ENCODE measurements at places on chromosomes 3 and 15.

GRCh38 chr3:68893600-68894239 lies 38.6 kb downstream of the TAFA4 start:
- no peak for DNase-seq

GRCh38 chr3:61734749-61735686 lies 173.6 kb downstream of the PTPRG start:
- no peak for DNase-seq

GRCh38 chr15:51561271-51561670 lies 61.3 kb downstream of the DMXL2 start:
- no peak for DNase-seq

DNA sequence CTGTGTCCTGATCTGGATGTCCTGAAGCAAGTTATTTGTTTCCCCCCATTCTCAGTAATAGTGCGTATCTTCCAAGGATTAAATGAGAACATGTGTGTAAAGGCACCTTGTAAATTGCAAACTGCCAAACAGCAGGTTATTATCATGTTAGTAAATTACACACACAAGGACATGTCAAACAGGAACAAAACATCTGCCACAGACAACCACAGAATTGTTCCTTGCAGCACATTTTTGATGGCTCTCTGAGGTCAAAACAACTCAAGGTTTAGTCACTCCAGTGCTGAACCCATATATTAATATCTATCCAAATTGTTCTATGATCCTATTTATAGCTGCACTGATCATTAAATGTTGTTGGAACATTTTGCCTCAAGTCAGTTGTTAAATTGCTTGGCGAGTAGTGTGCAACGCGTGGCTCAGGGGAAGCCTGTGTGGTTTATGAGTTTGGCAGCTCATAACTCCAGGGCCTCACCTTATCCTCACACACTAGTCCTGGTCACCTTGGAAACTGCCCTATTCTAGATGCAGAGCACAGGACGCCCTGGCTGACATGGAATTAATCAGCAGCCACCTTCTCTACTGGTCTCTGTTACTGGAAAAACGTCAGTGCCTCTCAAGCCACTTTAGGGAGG lies 46.3 kb upstream of the CDV3 start:
- DNase-seq, result no peak

DNA sequence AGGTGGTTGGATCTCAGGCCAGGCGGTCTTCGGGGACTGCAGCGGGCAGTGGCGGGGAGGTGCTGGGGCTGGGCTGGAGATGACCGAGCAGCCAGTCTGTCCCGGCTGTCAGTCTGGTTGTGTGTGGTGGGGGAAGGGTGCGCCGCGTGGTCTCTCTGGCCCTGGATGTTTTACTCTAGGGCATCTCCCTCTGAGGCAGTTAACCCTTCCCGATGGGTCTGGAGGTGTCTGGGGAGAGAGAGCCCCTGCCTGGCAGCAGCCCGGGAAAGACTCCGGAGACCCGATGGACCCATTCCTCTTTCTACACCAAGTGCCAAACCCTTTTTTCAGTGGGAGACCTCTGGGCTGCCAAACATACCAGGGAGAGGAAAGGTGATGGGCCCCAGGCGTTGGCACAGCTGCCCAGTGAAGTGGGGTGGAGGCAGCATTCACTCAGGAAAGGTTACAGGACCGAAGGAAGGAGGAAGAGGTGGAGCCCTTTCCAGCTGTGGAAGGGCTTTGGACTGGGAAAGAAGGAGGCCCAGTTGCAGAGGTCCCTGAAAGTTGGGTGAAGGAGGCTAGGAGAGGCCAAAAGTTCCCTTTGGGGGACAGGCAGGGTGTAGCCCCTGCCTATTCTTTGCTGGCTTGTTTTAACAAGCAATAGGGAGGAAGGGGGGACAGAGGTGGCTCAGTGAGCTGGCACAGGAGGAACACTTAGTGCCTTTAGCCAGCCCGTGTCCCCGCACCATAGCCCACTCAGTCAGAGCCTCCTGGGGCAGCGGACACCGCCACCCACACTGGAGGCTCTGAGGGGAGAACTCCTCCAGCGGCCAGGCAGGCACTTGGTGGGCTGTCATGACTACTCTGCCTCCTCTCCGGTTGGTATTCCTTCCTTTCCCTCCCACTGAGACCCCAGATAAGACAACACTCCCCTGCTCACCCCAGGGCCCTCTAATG lies 2.7 kb upstream of the BAHD1 start:
- DNase-seq, result no peak

GRCh38 chr3:176916777-176917176 lies 280.5 kb downstream of the TBL1XR1 start:
- DNase-seq, result no peak

DNA sequence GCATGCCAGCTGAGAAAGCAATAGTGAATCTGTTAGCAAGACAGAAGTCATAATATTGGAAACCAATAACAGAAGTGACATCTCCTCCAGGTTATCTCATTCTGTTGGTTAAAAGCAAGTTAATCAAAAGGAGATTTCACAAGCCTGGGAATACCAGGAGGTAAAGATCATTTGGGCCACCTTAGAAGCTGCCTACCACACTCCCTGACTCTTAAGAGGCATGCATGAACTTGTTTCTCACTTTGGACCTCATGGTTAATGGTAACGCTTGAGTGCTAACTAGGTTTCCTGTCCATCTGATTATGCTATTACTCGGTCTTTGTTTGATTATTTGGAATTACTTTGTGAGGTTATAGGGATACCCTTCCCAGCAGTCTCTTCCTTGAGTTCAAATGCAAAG lies 650.8 kb upstream of the SGO1 start:
- DNase-seq, result no peak

DNA sequence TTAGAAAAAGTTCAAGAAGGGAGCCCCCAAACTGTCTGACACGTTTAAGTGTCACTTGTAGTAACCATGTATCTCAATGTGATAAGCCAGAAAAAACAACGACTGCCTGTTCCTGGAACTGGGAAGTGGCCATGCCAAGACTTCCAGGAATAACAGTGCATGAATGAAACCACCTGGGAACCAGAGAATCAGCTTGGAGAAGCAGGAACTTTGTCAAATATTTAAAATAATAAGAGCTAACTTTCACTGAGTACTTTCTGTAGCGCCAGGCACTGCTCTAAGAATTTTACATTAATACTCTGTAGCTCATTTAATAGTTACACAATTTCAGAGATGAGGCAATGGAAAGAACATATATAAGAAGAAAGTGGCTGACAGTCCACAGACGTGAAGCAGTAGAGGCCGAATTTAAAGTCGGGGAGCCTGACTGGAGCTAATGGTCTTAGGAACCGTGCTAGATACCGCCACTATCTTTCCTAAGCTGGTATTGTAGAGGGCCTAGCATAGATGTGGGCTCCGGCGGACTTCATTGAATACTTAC lies 876 bp downstream of the PLSCR1 start:
- DNase-seq, result no peak

GRCh38 chr3:89586256-89586655 lies 478.8 kb downstream of the EPHA3 start:
- DNase-seq, result no peak

GRCh38 chr3:58560771-58561311 lies 16.4 kb downstream of the FAM107A start:
- no peak for DNase-seq

DNA sequence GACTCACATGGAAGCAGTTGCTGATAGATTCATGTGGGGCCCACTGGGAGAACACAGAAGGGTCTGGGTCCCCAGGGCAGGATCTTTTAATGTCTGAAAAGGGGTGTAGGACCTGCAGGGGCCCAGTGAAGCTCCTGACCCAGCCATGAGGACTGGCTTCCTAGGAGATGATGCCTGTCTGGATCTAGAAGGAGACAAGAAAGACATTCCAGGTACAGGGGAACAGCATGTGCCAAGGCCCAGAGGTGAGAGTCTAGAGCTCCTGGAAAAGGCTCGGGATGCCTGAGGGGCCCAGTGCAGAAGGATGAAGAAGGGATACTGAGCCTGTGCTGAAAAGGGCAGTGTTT lies 4.7 kb upstream of the SEMA3F start:
- DNase-seq, result no peak

DNA sequence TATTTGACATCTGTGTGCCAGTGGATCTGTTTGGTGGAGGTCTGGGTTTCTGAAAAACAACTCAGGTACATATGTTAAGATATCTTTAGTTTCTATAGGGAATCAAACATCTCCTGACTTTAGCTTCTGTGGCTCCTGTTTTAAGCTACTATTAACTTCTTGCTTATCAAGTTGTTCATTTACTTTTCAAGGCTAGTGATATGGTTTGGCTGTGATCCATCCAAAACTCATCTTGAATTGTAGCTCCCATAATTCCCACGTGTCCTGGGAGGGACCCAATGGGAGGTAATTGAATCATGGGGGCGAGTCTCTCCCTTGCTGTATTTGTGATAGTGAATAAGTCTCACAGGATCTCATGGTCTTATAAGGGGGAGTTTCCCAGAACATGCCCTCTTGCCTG lies 41.4 kb downstream of the ZNF860 start:
- DNase-seq, result no peak

DNA sequence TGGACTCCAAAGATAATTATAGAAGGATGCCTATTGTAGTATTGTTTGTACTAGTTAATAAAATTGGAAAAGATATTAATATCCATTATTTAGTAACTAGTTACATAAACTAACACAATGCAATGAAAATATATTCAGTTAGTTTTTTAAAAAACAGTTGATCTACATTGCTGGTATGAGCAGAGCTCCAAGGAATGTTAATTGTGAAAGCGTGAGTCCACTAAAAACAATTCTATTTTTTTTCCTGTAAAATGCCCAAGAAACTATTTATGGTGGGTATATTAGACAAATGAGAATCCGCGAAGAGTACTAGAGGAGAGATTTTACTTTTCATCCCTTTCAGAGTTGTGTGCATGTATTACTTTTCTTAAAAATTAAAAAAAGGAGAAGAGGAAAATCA lies 104.3 kb downstream of the MCTP2 start:
- no peak for DNase-seq

DNA sequence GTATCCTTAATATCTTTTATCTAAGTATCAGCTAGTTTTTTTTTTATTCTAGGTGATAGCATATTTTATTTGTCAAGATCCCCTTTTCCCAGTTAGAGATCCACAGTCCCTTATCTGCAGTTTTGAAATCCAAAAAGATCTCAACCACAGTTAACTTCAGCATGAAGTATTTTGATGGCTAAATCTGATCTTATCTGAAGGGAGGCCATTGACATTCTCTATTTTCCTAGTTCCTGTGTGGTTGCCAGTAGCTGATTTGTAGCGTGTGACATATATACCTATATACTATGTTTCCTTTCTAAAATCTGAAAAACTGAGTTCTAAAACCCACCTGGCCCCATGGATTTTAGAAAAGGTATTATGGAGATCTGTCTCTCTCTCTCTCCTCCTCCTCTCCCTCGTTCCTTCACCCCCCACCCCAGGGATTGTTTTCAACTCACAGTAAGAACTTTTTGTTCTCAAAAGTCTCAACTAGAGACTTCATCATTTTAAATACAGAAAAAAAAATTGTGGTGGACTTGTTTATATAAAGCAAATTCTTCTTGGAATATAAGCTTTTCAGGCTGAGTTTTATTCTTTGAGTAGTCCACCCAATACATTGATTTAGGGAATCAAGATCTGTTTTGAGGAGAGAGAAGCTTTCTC lies 12.3 kb downstream of the TCF12 start:
- DNase-seq, result no peak

DNA sequence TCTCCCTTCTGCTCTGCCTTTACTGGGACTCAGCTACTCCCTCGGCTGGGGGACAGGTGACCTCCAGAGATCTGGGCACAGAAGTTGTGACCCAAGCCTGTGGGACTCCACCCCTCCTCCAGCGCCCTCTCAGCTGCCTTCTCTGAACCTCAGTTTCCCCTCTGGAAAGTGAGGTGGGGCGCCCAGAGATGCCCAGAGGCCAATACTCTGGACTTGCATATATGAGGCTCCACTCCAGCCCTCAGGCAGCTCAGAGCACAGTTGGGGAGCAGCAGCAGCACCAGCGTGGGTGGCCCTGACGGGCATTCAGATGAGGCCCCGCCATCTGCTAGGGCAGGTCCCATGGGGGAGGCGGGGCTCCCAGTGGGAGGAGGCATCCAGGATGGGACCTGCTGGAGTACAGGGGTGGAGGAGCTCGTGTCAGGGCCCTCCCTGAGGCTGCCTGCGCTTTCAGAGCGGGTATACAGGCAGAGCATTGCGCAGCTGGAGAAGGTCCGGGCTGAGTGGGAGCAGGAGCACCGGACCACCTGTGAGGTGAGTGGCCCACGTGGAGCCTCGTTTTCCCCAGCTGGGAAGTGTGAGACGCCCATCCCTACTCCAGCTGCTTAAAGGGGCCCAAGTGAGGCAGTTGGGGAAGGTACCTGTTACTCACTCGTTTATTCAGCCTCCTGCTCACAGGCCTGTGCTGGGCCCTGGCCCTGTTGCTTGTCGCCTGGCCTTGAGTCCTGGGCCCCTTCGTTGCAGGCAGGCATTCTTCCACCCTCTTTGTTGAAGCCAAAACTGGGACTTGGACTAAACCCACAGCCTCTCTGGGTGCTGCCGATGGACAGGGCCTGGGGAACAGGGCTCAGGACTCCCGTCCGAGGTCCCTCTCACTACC lies 35.4 kb downstream of the PSTPIP1 start:
- peak; percentile 14 for DNase-seq

DNA sequence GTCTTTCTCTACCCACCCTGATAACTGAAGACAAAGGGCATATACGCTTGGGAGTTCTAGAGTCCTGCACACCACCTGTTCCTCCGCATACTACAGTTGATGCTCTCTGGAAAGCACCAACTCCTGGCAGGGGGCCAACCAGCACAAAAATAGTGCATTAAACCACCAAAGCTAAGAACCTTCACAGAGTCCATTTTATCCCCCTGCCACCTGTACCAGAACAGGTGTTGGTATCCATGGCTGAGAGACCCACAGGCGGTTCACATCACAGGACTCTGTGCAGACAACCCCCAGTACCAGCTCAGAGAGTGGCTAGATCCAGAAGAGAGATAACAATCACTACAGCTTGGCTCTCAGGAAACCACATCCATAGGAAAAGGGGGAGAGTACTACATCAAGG lies 114.4 kb upstream of the POU1F1 start:
- DNase-seq, result no peak

DNA sequence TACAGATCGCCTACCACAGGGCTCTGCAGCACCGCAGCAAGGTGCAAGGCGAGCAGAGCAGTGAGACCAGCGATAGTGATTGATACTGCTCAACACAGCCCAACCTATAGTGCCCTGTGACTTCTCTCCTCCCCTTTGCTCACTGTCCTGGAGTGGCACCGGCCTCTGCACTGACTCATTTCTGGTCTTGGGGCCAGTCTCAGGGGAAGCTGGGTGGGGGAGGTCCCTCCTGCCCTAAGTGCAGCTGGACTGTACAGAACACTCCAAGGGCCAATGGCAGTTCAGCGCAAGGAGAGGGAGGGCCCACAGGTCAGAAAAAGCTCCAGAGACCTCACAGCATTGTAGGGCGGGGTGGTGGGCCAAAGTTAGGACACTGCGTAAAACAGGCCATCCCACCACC lies 2.5 kb upstream of the OGG1 start:
- no peak for DNase-seq

All from activated CD8-positive, alpha-beta memory T cell treated with anti-CD3 and anti-CD28 coated beads, Interleukin-2, amount 50 U/mL, for 4 hours (primary cell).